Vagina (tissue), 2 donors: ENCODE measurements at places on chromosomes 11 and 22. TPM values are rescaled to one million over a fixed set of nuclear protein-coding genes. Genes with fewer than 3 reads are reported as not detected.

- no peaks in the 10 kb centered on the region for H3K36me3 ChIP-seq
- no peak overlapping the region for H3K27ac ChIP-seq
- H3K4me3 ChIP-seq, result no peak overlapping the region
Measured at GRCh38 chr22:43216738-43217137, 29.8 kb upstream of the TTLL12 start.

DNA sequence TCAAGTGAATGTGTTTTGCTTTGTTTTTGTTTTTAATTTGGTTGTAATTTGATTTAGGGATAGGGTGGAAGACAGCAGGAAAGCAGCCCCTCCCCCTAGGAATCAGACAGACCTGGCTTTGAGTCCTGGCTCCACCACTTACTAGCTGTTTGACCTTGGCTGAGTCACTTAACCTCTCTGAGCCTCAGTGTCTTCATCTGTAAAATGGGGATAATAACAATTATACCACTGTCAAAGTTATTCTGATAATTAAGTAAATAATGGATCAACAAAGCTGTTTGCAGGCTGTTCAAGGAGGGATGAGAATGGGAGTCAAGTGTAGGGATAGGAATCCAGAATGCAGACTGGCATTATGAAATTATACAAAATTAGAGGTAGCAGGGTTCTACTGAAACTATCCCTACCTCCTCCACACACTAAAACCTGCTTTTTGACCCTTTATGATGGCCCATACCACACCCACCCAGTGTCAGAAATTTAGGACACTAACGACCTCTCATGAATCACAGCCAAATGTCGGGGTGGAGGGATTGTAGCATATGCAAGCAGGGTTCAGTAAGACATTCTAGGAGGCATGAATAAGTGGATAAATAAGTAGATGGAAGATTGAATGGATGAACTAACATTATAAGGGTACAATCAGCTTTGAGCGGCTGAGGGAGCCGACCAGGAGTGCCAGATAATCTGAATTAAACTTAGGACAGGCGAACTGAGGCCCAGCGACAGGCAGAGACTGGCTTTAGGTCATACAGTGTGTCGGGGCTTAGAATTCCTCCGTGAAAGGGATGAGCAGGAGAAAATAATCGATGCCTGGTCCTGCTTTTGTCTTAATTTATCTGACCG lies 974 bp downstream of the ANAPC15 start:
- H3K4me3 ChIP-seq, result peak overlapping the region; percentile 58
- H3K27ac ChIP-seq, result peak overlapping the region; percentile 97
- no peaks in the 10 kb centered on the region for H3K36me3 ChIP-seq
- DNase-seq, result no peak

Gene IRAG1
- 18.2 TPM for total RNA-seq

- no peak for DNase-seq
- H3K27me3 ChIP-seq, result no peaks in the 10 kb centered on the region
- no peaks in the 10 kb centered on the region for H3K36me3 ChIP-seq
- no peak overlapping the region for H3K4me3 ChIP-seq
Measured at GRCh38 chr22:39024519-39025308, 3.8 kb downstream of the APOBEC3D start.

DNA sequence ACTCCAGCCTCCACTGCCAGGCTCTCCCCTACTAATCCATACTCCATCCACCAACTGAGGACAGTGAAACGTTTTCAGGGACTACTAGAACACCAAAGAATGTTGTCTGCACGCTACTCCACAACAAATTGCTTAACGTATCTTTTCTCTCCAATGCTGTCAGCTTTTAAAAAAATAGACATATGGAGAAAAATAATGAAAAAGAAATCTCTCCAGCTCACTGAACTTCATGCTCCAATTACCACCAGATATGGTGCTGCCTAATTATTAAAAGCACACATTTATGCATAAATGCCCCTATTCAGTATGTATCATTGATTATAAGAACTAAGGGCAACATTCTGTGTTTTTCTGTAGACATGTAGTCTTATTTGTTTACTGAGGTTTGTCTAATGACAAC lies 672.2 kb upstream of the ANO3 start:
- H3K27me3 ChIP-seq, result no peaks in the 10 kb centered on the region
- no peak overlapping the region for H3K27ac ChIP-seq
- no peak for DNase-seq
- no peaks in the 10 kb centered on the region for H3K4me1 ChIP-seq
- no peak overlapping the region for H3K4me3 ChIP-seq
- no peaks in the 10 kb centered on the region for H3K36me3 ChIP-seq

DNA sequence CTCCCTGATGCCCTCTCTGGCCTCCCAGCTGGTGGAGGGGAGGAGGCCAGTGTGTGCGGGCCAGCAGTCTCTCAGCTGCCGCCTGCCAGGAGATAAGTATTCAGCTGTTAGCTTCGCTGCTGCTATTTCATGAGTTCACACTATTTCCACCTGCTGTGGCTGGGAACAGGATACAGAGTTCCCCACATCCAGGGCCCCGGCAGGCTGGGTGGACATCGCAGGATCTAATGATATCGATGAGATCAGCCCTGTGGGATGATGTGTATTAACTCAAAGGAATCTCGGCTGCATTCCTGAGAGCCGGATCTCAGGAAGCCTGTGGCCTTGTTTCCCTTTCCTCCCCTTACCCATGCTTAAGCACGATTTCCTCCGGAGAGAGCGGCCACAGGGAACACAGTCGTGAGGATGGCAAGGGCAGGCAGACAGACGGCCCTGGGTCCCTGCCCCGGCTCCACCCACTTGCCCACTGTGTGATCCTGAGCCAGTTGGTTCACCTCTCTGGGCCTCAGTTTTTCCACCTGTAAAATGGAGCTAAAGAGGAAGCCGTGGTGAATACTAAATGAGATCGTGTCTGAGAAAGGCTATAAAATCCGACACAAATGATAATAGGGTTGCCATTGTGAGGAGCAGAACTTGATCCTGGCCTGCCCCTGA lies 6.5 kb upstream of the PVALB start:
- H3K36me3 ChIP-seq, result no peaks in the 10 kb centered on the region
- H3K27ac ChIP-seq, result no peak overlapping the region
- no peaks in the 10 kb centered on the region for H3K27me3 ChIP-seq
- DNase-seq, result no peak
